GM13977 (cell line): ENCODE measurements at places on chromosomes 3 and 15.

DNA sequence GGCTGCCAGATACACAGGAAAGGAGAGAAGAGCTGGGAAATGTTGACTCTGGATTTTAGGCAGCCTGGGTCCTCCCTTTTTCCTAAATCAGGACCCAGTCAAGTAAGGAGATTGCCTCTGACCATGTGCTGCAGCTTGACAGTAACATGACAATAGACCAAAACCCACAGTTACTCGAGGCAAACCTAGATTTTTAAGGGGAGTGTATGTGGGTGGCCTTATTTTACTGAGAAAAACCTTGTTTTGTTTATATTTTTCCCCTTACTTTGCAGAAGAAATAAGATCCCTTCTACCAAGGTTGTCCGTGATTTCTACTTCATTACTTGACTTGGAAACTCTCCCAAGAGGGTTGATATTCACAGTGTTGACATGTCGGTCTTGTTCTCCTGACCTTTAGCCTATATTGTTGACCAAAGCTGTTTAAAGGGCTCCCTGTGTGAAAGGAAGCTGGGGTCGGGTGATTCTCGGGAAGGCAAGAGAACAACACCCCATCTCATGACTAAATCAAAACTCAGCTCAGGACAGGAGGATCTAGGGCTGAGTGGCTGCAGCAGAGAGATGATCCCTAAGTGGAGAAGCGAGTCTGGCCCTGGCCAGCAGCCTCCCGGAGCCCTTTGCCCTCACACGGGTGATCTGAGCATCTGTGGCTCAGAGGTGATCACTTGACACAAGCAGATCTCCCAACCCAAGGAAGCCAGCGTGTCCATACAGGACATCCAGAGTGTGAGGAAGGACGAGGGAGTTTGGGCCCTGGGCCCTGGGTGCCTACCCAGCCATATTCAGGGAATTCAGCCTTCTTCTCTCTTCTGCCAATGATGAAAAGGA lies 31.0 kb upstream of the SLCO2A1 start:
- DNase-seq = no peak

DNA sequence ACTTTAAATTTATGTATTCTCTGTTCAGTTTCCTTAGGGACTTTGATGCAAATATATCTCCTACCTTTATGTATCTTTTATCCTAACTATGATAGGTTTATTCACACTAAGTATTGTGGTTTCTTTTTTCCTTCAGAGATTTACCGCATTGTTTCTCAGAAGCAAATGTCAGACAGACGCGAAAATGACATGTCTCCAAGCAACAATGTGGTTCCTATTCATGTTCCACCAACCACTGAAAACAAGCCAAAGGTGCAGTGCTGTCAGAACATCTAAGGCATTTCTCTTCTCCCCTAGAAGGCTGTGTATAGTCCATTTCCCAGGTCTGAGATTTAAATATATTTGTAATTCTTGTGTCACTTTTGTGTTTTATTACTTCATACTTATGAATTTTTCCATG lies 18.3 kb downstream of the RAB11A start:
- no peak for DNase-seq

- DNase-seq = no peak
These were observed 107.2 kb upstream of the RASGRP1 start for GRCh38 chr15:38671675-38672254.

DNA sequence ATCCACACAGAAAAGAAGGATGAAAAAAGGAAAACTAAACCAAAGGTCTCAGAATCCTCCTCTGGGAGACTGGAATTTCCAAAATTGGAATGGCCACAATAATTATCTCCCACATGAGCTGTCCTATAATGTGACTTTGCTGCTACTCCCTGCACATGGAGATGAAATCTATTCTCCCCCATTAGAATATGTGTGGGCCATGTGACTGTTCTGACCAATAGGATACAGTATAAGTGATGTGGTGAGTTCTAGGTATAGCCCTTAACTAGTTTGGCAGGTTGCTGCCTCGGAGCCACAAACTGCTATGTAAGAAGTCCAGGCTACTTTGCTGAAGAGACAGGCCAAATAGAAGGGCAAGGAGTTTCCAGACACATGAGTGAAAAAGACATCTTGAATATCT lies 5.2 kb downstream of the TRIM59 start:
- DNase-seq = no peak

DNA sequence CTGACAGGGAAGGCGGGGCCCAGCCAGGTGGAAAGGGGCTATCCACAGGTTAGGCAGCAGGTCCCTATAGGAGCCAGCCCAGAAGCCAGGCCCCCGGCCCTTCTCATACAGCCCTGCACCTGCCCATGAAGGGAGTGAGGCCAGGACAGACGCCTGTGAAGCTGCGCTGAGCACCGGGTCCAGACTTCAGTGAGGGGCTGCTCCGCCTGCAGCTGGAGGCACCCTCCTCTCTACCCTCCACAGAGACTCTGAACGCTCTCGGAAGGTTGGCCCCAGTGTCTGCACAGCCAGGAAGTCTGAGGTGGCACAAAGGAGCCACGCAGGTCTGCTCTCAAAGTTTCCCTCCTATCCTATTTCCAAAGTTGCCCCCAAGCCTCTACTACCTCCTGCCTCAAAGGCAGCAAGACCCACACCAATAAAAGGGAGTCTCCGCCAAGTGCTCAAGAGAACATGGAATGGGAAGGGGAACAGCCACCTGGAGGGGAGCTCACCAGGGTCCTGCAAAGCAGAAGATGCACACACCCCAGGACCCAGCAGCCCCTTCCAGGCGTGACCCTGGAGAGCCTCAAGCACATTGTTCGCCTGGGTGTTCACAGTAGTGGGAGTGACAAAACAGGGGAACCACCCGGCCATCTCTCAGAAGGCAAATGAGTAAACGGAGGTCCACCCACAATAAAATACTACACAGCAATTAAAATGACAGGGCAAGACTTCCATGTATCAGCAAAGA lies 19.5 kb downstream of the XXYLT1 start:
- DNase-seq = peak; percentile 61

- no peak for DNase-seq
These were observed 802 bp upstream of the CHRNB4 start for GRCh38 chr15:78641749-78642275.
